NCI-H1417 treated with DMSO at 0.1 percent for 48 hours (cell line): ENCODE measurements at places on chromosomes 16 and 17.

DNA sequence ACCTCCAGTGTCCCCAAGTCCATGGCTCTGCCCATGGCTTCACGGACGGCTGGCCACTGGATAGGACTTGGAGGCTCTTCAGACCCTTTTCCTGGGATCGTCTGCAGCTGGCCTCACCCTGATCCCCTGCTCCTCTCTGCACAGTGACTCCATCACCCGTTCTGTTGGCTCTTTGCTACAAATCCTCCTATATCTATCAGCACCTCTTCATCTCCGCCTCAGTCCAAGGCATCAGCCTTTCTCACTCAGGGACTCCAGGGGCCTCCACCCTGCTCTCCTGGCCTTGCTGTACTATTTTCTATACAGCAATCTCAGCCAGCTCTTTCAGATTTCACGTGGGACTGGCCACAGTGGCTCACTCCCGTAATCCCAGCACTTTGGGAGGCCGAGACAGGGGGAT lies 10.7 kb upstream of the SNN start:
- no peak for DNase-seq

- DNase-seq: no peak
These were observed 217.6 kb upstream of the KCNJ16 start for GRCh38 chr17:69857412-69857835.

- DNase-seq: no peak
These were observed 32.1 kb downstream of the IST1 start for GRCh38 chr16:71927383-71927782.

- no peak for DNase-seq
These were observed 356.3 kb upstream of the SOX9 start for GRCh38 chr17:71764505-71764904.

GRCh38 chr16:81451753-81452680 lies 7.4 kb downstream of the CMIP start:
- no peak for DNase-seq

DNA sequence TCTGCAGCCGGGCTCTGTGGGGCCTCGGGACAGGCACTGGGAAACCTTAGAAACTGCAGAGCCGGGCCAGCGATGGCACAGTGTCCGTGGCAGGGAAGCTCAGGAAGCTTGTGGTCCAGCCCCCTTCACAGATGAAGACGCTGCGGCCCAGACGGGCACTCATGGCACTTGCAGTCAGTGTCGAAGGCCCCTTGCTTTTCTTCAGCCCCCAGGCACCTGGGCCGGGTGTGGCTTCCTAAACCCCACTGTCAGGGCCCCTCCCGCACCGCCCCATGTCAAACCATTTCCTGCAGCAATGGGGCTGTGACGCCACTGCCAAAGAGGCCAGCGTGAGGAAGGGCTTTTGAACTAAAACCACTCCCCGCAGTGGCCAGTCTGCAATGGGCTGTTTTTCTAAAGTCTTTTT lies 164.0 kb downstream of the LAT start:
- DNase-seq: no peak

- peak; percentile 60 for DNase-seq
These were observed 22.6 kb downstream of the NACA2 start for GRCh38 chr17:61568219-61569072.

DNA sequence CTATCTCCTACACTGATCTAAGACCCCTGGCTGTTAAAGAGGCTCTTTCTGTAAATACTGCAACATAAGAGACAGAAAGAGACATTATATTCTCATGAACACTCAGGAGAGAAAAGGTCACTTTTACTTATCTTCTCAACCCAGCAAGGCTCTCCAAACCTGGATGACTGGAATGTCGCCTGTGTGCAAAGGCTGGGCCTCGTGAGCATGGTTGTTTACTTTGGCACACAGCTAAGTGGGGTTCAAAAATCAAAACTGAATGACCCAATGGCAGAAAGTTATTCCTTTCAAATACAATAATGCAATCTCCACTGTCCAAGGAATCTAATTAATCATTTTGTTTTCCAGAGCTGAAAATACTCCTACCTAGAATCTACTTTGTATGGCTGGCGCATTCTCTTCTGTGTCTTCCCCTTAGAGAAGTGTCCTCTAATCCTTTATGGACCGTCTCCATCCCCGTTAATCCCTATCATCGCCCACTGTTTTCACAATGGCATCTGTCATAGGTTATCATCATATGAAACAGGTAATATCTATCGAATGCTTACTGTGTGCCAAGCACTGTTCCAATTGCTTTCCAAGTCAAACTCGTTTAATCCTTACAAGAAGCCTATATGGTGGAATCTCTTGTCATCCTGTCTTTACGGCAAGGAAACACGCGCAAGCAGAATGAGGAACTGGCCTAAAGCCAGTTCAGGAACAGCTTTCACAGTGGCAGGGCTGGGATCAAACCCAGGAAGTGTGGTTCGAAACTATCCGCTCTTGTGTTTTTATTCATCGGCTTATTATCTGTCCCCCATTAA lies 1.3 kb downstream of the SLX4 start:
- no peak for DNase-seq
